Activated CD4-positive, alpha-beta T cell treated with anti-CD3 and anti-CD28 coated beads, Interleukin-2, amount 10 ng/mL, durations not matched to agents 7 days and 5 days (primary cell): ENCODE measurements at places on chromosomes 5 and 9. TPM values are rescaled to one million over a fixed set of nuclear protein-coding genes. Genes with fewer than 3 reads are reported as not detected.

SPATA6L gene
- 0.42 TPM for total RNA-seq

DROSHA gene
- total RNA-seq, result 80.7 TPM

GRCh38 chr5:1666221-1666620 lies 133.4 kb downstream of the MRPL36 start:
- no peak for DNase-seq

LHX6 gene
- total RNA-seq, result not detected

CDC20B gene
- total RNA-seq, result 0.12 TPM

PHF2 gene
- 29.3 TPM for total RNA-seq

DNA sequence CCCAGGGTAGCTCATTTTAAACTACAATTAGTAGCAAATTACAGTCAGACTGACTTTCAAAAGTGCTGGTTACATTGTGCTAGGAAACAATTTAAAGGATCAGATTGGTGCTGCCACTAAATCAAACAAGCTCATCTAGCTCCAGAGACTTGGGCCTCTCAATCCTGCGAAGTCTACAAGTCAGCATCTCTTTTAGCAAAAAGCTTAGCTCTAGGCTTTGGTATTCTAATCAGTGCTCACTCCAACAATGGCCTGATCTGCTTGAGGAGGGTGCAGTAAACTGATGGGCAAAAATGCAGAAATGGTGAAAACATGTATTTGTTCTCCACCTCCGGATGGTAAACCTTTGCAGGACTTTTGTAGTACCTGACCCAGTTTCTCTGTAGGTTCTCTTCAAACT lies 47.0 kb upstream of the SEMA6A start:
- no peak for DNase-seq

- no peak for DNase-seq
Observed at GRCh38 chr9:124364141-124364540, 51.1 kb downstream of the PSMB7 start.

- DNase-seq, result no peak
Observed at GRCh38 chr5:176590035-176590717, 19.8 kb downstream of the GPRIN1 start.
